GF-D8 (cell line): ENCODE measurements at places on chromosomes 7 and 10.
A peak's percentile ranks its signal among the peaks of the same experiment; 100 is the strongest.

DNA sequence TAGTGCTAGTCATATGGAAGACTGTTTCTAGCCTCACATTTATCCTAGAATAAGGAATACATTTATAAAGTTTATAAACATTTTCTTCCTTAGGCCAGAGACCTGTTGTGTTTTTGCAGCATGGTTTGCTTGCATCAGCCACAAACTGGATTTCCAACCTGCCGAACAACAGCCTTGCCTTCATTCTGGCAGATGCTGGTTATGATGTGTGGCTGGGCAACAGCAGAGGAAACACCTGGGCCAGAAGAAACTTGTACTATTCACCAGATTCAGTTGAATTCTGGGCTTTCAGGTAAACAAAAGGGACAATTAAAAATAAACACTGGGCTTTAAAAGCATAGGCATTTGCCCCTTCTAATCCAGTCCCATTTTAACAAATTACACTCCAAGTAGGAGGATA is 4.2 kb downstream of the LIPF start:
- DNase-seq = no peak

DNA sequence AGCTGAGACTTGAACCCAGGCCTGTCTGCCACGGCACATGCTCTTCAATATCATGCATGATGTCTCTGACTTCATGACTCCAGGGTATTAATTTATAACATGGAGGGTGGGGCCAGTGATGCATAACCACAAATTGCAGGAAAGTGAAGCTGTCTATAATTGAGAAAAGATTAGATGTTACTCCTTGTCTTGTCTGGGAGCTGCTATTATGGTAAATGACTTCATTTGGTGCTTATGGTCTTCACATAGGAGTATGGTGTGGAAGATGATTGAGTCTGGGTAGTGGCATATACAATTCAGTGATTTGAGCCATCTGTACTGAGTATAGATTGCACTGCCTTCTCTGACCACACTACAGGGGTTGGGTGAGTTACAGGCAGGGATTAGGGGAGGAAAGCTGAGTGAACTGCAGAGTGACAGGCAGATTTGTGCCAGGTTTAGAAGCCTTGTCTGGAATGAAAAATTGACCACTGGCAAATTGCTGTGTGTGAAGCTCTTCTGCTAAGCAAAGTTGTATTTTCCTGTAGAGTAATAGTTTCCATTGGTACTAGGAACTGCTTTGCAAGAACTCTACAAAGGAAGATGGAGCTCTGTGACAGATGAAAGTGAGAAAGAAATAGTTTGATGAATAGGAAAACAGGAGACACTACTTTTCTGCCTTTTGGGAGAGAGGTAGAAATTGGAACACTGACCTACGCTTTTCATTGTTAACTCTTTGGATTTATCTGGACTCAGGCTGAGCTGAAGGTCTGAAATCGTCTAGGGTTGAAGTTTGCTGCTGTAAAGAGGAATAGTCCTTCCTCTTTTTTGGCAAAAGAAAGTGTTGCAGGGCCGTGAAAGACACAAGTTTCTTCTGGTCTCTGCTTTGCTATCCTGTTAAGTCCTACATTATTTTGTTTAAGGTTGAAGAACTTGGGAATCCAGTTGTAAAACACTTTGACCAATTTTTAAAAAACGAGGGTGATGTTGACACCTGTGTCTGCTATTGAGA is 2.7 kb downstream of the SND1 start:
- DNase-seq = peak; percentile 13

DNA sequence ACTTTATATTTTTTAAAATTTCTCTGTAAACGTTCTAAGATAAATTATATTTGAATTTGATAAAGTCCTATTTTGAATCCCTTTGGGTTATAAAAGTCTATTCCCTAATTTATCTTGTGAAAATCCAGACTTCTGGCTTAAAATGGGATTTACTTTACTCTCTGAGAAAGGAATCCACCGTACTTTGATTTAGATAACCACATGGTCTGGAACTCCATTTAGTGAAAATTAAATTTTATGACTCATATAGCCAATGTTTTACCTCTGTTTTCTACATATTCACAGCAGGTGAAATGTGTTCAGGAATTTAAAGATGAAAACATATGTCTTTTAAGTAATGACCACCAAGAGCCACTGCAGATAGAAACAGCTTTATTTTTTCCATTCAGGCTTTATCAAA is 141.8 kb upstream of the FGFR2 start:
- no peak for DNase-seq

DNA sequence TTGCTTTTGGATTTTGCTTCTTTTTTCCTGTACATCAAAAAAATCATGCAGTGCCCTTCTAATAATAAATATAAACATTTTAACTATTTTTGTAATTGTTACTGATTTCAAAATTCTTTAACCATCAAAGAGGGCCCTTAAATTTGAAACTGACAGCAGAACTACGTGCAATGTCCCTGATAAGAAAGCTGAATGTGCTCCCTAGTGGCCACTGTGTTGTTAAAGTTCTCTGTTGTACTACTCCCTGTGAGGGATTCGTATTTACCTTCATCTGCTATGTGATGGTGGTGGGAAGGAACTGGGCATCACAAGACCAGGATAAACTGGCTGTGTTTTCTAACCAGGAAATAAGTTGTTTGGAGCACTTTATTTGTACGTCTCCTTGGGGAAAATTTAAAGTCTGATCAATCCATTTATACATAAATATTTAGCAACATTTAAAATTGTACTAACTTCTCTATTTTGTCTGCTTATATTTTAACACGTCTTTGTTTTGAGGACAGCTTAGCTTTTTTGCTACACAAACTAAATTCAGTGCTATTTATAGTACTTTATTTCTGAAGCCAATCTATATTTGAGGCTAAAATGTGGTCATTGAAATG is 322.4 kb downstream of the HGF start:
- no peak for DNase-seq

- no peak for DNase-seq
These were observed 75.4 kb downstream of the AFAP1L2 start for GRCh38 chr10:114328874-114329273.

DNA sequence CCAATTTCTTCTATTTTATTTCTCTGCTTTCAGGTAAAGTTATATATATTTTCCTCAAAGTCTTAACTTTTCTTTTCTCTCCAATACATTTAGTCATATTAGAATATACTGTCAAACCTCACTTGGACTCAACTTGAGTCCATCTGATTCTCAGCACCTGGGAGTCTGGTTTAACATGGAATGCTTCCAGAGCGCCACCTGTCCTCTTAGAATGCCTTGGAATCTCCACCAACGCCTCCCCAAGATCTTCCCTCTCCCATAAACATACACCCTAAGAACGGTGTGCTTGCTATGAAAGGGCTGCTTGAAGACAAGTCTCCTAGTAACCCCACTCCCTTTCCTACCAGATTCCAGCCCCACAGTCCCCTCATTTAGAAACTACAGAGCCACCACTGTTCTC is 229.1 kb upstream of the MKLN1 start:
- DNase-seq = no peak

DNA sequence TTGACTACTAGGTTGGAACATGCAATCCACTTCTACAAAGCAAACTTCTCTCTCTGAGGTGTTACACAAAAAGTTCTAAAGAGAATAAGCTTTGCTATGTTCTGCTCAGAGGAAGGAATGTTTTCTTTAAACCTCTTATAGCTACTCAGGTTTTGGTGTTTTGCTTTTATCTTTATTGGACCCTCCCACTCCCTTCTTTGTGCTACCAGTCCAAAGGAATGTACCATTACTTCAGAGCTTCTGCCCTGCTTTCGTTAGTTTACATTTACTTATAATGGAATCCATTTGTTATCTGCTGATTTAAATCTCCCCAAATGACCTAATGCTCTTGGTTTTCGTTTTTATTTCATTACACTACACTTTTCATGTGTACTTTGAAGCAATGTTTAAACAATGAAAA is 154.9 kb downstream of the ATE1 start:
- no peak for DNase-seq

DNA sequence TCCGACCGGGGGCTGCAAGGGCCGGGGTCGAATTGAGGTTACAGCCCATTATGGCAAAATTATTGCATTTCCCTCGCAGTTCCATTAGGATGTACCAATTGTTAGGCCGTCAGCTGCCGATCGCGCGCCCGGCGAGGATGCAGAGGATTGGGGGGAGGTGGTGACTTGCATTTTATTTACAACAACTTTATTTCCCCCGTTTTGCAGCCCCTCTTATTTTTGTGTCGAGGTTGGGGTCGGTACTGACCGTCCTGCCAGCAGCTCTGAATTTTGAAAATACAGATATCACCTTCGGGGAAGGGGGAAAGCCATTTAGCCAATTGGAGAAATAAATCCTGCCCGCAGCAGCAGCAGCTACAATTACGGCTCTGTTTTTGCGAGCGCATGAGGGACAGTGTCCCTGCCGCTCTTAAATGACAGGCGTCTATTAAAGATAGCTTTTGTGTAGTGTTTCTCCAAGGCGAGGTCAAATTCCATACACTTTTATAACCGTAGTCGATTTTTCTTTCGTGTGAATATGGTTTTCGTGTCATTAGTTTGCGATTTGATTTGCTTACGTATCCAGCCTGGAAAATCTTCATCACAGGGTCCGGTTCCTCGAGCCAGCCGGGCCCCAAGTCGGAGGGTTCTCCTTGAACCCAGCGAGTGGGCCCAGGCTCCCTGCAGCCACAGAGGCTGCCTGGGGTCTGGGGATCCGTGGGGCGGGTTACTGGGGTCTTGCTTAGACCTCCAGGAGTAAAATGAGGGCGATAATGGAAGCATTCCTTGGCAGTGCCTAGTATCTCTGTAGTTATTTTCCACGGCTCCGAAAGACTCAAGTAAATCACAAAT is 684 bp upstream of the HOXA5 start:
- DNase-seq = no peak

GRCh38 chr10:125911145-125911544 is 14.8 kb downstream of the FANK1 start:
- DNase-seq = no peak

DNA sequence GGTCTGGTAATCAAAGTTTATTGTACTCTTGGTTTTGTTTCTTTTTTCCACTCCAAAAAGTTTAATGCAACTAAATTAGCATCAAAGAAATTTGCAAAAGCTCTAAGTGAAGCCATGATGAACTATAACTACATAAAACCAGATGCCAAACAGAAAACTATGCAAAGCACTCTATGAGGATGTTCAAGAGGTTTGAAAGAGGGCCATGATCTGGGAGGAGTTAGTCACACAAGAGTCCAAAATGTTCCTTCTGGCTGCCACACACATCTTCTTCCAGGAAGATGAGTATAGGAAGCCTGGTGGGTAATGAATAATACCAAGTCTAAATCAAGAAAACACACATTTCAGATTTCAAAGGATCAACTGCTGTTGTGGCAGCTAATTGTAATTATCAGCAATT is 28.4 kb downstream of the GLI3 start:
- DNase-seq = no peak

DNA sequence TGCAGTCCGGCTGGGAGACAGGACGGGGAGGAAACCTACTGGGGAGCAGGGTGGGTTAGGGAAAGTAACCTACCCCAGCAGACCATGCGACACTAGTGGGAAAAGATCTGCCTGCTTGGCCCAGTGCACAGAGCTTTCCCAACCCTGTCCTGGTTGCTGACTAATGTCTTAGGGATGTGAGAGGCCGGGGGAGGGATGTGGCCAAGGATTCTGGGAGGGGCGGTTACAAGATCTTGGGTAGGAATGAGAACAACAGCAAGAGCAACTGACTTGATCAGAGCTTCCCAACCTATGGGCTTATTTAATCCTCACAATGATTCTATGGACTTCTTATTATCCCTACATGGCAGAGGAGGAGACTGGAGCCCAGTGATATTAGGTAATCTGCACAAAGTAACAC is 24.0 kb upstream of the EIF5AL1 start:
- no peak for DNase-seq

- peak; percentile 68 for DNase-seq
These were observed 19.8 kb downstream of the VOPP1 start for GRCh38 chr7:55552320-55553023.

GRCh38 chr7:20450536-20450935 is 119.8 kb downstream of the ITGB8 start:
- peak; percentile 14 for DNase-seq

- DNase-seq = no peak
These were observed 4.1 kb downstream of the FXYD4 start for GRCh38 chr10:43375401-43376020.

DNA sequence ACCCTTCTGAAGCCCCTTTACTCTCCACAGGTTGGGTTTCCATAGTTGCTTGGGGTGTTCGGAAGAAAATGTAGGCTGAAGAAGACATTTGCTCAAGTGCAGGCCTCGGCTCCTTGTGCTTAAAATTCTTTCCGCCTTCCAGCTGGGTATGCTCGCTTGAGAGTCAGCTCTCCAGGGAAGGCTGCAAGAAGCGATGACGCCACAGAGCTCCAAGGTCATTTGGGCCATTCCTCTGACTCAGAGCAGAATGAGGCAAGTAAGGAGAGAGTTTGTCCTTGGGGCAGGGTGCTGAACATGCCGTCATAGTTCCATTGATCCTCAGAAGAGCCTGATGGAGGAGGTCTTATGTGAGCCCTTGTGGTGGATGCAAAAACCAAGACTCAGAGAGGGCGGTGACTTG is 27.4 kb upstream of the HSPA12A start:
- no peak for DNase-seq

DNA sequence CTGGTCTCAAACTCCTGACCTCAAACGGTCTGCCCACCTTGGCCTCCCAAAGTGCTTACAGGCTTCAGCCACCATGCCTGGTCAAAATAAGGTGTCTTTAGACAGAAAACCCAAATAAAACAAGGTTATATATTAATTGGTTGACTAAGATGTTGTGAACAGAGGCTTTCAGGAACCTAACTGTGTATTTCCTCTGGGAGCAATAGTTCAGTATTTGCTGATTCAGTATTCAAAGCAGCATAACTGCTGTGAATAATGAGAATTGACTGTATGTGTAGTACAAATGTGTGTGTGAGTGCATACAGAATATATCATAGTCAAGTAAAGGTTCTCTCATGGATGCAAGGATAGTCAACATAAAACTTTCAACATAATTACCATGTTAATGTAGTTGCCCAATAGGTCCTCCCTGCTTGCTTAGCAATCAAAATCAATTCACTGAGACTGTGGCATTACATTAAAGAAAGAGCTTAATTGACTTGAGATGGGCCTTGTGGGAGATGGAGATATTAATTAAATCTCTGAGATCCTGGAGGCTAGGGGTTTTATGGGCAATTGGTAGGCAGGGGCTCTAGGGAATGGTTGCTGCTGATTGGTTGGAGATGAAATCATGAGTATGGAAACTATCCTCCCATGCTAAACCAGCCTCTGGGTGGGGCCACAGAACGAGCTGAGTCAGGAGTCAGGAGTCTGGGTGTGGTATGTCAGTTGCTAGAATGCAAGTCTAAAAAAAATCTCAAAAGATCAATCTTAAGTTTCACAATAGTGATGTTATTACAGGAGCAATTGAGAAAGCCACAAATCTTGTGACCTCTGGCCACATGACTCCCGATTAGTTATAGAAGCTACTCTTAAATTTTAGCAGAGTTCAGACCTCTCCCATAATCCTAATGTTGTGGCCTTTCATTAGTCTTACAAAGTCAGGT is 162.7 kb downstream of the AKR1D1 start:
- DNase-seq = no peak

DNA sequence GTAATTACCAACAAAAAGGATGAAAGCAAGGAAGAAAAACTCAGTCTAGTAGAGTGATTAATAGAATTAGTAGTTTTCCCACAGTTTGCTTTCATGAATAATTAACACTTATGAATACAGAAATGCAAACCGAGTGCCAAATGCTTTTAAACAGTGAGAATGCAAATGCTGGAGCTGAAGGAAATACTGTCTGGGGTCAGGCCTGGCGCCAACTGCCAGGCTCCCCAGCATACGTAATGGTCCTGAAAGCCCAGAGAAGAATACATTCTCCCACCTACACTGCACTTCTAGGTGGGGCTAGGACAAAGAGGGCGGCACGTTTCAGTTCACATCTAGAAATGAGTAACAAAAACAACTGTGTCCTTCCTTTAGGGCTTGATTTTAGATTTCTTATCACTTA is 30.0 kb downstream of the GLUD1 start:
- DNase-seq = no peak
